Neuronal stem cell (in vitro differentiated cells): ENCODE measurements at places on chromosomes 16 and 17.

GRCh38 chr17:1469231-1469852 lies 13.3 kb upstream of the CRK start:
- DNase-seq, result no peak
- H3K4me3 ChIP-seq, result no peak overlapping the region

DNA sequence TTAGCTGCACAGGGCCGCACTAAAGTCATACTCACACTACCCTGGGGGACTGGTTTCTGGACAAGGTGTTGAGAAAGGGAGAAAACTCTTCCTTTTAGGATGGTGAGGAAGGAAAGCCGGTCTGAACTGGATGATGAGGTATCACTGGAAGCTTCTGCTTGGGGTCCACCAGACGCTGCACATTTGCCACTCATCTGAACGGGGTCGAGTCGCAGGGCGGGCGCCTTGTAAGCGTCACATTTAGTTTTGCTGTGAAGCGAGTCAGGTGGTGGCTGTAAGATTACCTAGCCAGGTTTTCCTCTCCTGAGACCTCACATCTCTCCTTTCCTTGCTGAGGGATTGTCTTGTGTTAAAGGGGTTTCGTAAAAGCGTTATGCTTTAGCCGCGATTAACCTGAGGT lies 2.3 kb downstream of the JPT2 start:
- H3K27me3 ChIP-seq, result no peaks in the 10 kb centered on the region
- H3K4me3 ChIP-seq, result peak overlapping the region; percentile 13
- peak overlapping the region; percentile 79 for H3K27ac ChIP-seq

- no peaks in the 10 kb centered on the region for H3K27me3 ChIP-seq
- H3K36me3 ChIP-seq, result peaks cover 19% of the 10 kb centered on the region
- DNase-seq, result no peak
- H3K4me3 ChIP-seq, result no peak overlapping the region
- no peak overlapping the region for H3K27ac ChIP-seq
Measured at GRCh38 chr17:82917699-82918345, 78.0 kb upstream of the ZNF750 start.

DNA sequence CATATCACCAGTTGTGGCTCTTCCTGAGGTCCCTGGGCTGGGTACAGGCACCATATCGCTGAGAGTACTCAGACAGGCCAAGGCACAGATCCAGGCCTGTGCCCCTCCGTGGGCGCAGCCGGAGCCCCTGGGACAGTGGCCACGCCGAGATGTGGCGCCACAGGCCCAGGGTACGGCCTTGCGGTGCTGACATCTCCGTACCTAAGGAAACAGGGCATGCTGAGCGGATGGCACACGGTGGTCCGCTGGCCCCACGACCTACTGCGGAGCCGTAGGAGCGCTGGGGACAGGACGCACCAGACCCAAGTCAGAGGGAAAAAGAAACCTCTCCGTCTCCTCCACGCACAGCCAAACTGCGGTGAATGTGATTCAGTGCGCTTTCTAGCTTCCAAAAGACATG lies 26.5 kb downstream of the NDUFAF8 start:
- no peaks in the 10 kb centered on the region for H3K27me3 ChIP-seq
- no peaks in the 10 kb centered on the region for H3K4me1 ChIP-seq
- H3K36me3 ChIP-seq, result peaks cover 8% of the 10 kb centered on the region
- no peak overlapping the region for H3K4me3 ChIP-seq

GRCh38 chr17:17702449-17703139 lies 21.3 kb downstream of the RAI1 start:
- peaks cover 30% of the 10 kb centered on the region for H3K36me3 ChIP-seq
- no peaks in the 10 kb centered on the region for H3K27me3 ChIP-seq
- DNase-seq, result no peak
- H3K4me1 ChIP-seq, result peaks cover 41% of the 10 kb centered on the region

DNA sequence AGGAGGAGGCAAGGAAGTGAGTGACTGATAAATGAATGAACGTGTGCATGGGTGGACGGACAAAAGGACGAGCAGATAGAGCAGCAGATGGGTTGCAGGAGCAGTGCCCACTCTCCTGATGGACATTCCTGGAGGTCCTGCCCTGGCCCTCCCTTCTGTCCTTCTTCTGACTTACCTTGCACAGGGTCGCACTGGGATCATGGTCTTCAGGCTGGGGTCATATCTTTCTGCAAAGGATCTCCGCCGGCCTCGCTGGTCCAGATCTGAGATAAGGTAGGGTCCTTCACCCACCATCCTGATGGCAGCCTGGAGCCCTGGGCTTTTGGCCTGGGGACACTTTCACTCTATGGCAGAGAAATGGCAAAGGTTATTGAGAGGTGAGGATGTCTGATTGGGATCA lies 9.7 kb downstream of the ABCC12 start:
- H3K27ac ChIP-seq, result no peak overlapping the region
- no peak overlapping the region for H3K4me3 ChIP-seq
- no peaks in the 10 kb centered on the region for H3K27me3 ChIP-seq

DNA sequence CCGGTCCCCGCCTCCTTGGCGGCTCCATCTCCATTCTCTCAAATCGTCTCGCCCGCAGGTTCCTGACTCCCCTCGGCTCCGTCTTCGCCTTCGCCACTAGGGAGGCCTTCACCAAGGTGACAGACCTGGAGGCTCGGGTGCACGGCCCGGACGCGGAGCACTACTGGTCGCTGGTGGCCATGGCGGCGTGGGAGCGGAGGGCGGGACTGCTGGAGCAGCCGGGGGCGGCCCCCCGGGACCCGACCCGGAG lies 862 bp downstream of the GLTPD2 start:
- H3K4me3 ChIP-seq, result peak overlapping the region; percentile 47
- H3K27me3 ChIP-seq, result peaks cover 4% of the 10 kb centered on the region
- no peak for DNase-seq
- H3K27ac ChIP-seq, result peak overlapping the region; percentile 75
- H3K4me1 ChIP-seq, result peaks cover 4% of the 10 kb centered on the region

DNA sequence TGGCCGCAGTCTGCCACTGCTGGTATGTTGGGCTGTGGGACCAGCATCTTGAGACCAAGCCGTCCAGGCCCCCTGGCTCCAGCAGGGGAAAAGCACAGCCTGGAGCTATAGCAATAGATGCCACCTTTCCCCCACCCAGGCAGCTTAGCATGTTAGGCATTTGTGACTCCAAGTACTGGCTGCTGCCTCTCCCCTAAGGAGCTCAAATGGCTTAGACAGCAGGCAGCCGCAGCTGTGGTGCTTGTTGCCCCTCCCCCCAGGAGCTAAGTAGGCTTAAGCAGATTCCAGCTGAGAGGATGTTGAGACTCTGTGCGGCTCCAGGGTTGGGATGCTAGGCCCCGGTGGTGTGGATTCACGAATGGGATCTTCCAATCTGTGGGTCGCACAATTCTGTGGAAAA lies 88.8 kb upstream of the ANKFN1 start:
- no peak overlapping the region for H3K4me3 ChIP-seq
- H3K36me3 ChIP-seq, result no peaks in the 10 kb centered on the region
- no peak for DNase-seq
- H3K27ac ChIP-seq, result no peak overlapping the region

DNA sequence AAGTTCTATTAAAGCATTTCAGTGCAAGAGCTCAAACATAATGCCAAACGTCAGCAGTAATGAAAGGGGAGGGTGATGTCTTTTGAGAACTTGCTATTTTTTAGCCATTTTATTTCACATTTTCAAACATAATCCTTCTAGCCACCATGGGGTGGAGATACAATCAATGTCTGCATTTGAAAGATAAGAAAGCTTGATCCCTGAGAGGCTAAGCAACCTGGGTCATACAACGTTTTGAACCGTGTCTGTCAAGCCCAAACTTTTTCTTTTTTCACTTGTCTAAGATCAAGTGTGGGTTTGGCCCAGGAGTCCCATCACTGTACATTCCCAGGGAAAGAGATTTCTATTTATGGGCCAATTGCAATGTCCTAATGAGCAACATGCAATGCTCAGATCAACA lies 331.1 kb downstream of the SLC39A11 start:
- no peaks in the 10 kb centered on the region for H3K36me3 ChIP-seq
- DNase-seq, result no peak
- no peak overlapping the region for H3K4me3 ChIP-seq
- no peak overlapping the region for H3K27ac ChIP-seq
- H3K27me3 ChIP-seq, result no peaks in the 10 kb centered on the region

- no peak for DNase-seq
- H3K27ac ChIP-seq, result no peak overlapping the region
- H3K4me3 ChIP-seq, result no peak overlapping the region
Measured at GRCh38 chr17:80055597-80055996, 19.2 kb downstream of the CCDC40 start.

DNA sequence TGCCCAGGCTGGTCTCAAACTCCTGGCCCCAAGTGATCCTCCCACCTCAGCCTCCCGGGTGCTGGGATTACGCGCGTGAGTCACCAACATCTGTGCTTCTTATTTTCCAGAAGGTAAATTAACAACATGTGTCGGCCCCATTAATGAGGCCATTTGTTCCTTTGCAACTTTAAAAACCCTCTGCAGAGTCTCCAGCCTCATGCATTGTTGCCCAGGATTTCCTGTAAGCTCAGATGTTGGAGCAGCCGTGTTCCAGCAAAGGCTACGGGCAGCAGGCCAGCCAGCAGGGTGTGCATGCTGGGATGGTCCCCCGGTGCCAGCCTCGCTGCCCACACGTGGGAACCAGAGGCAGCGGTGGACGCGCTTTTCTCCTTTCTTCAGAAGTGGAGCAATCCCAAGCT lies 19.1 kb upstream of the HEXD start:
- no peaks in the 10 kb centered on the region for H3K4me1 ChIP-seq
- no peak overlapping the region for H3K4me3 ChIP-seq
- no peaks in the 10 kb centered on the region for H3K27me3 ChIP-seq
- H3K27ac ChIP-seq, result no peak overlapping the region
- H3K36me3 ChIP-seq, result peaks cover 10% of the 10 kb centered on the region
- DNase-seq, result no peak

GRCh38 chr16:50185005-50185505 lies 31.9 kb downstream of the TENT4B start:
- H3K27ac ChIP-seq, result no peak overlapping the region
- peaks cover 2% of the 10 kb centered on the region for H3K4me1 ChIP-seq
- DNase-seq, result no peak
- no peaks in the 10 kb centered on the region for H3K36me3 ChIP-seq
- no peak overlapping the region for H3K4me3 ChIP-seq
- no peaks in the 10 kb centered on the region for H3K27me3 ChIP-seq

GRCh38 chr17:19000531-19001325 lies 3.8 kb downstream of the FAM83G start:
- peaks cover 13% of the 10 kb centered on the region for H3K36me3 ChIP-seq
- no peak overlapping the region for H3K4me3 ChIP-seq
- H3K4me1 ChIP-seq, result peaks cover 26% of the 10 kb centered on the region
- no peak for DNase-seq
- peaks cover 62% of the 10 kb centered on the region for H3K27me3 ChIP-seq

DNA sequence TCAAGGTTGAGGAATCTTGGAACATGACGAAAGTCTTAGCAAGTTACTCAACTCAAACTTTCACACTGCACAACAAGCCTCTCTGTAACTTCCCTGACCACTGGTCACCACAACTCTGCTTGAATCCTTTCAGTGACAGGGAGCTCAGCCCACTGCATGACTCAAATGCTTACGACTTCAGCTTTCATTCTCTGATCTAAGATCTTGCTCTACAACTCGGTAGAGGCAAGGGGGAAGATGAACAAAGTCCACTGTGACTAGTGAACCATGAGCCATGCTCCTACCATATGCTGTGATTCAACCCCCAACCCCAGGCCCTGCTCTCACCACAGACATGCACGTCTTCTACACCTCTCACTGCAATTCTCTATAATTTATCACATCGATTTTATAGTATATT lies 160.9 kb downstream of the SLC39A11 start:
- H3K27me3 ChIP-seq, result no peaks in the 10 kb centered on the region
- H3K27ac ChIP-seq, result no peak overlapping the region
- no peak for DNase-seq
- H3K4me3 ChIP-seq, result no peak overlapping the region

- H3K4me1 ChIP-seq, result peaks cover 13% of the 10 kb centered on the region
- no peaks in the 10 kb centered on the region for H3K27me3 ChIP-seq
- H3K36me3 ChIP-seq, result peaks cover 29% of the 10 kb centered on the region
- no peak overlapping the region for H3K27ac ChIP-seq
Measured at GRCh38 chr17:36599546-36600250, 1.7 kb upstream of the MRM1 start.

DNA sequence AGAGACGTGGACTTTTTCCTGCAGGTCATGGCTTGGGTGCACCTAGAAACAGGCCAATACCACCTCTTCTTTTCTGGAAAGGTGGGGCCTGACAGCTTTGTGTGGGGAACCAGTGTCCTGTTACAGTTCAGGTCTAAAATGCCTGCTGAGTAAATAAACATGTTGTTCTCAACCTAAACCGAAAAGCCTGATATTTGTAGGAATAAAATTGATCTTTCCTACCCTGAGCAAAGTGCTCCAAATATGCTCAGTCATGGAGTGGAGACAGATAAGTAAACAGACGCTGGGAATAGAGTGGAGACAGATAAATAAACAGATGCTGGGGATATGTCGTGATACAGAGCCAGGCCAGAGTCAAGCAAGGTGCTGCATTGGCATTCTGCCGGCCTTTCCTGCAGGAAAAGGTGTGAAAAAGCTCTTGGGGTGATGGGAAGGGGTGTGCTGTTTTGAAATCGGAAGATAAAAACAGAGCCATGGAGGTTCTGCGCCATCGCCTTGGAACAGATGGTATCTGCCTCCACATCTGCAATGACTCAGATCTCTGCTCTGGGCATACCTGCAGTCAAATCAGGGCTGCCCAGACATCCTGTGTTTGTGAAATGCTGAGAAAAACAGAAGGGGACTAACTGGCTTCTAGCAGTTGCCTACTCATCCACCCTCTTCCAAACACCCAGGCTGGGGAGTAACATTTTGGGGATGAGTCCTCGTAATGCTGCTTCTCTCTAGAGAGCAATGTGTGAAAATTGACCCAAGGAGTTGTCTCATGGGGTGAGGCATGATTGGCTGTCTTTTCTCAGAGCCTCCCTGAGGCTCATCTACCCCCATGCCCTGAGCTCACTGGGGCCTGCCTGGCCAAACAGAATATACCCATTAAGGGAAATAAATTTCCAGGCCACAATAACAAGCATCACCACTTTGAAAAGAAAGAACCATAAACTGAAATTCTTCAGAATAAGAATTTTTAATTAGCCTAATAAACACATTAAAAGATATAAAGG lies 16.8 kb upstream of the TRPV2 start:
- H3K27me3 ChIP-seq, result no peaks in the 10 kb centered on the region
- no peaks in the 10 kb centered on the region for H3K4me1 ChIP-seq
- DNase-seq, result no peak
- no peaks in the 10 kb centered on the region for H3K36me3 ChIP-seq
- H3K4me3 ChIP-seq, result no peak overlapping the region
- no peak overlapping the region for H3K27ac ChIP-seq

DNA sequence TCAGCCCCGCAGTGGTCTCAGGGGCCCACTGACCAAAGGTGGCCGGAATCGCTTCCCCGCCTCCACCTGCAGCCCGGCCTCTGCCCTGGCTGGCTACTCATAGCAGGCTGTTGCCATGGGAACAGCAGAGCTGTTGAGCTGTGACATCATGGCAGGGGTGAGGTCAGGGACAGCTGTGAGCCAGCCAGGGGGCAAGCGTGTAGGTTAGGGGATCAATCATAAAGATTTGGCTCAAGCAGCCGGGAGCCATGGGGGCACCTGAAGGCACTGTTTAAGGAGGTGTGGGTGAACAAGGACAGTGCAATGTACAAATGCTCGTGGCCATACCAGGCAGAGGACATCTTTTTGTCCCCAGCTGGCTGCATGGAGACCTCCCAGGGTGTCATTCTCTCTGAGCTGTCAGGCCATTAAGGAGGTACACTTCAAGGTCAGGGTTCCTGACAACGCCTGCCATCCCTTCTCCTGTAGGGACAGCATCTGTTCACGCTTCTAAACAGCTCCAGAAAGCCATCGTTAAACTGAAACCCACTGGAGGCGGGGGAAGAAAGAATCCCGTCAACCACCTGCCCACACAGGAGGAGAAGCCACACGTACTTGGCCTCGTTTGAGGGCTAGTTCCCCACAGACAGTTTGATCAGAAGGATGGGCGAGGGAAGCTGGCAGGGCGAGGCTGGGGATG lies at the start of gene CEP295NL:
CEP295NL (minus strand) TSS at position 101 of the 679 bp plus-strand sequence. CDS start 1,373 bp downstream, outside the sequence.
- H3K4me1 ChIP-seq, result peaks cover 24% of the 10 kb centered on the region
- H3K4me3 ChIP-seq, result no peak within 1 kb of the TSS
- H3K36me3 ChIP-seq, result peaks cover 2% of the 10 kb centered on the region
- no peaks in the 10 kb centered on the region for H3K27me3 ChIP-seq
